ENCODE measurements at places on chromosomes 5 and 9.

- no peak for DNase-seq
These were observed 64.3 kb upstream of the NAA35 start for GRCh38 chr9:85876628-85877027.

DNA sequence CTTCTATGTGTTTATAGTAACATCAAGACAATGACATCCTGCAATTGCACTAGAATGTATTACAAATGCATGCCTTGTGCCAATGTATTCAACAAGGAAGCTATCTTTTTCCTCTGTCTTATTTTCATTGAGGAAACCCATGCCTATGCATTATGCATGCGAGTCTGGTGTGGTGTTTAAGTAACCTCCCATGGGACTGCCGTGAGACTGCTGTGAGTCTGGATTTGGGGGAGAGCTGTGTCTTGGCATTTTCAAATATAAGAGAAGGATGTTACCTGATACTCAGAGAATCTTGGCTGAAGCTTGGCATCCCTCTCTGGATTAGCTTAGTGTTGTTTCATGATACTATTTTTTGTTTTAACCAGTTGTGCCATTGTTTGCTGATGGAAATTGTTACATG, 98.3 kb downstream of the F2RL2 start:
- no peak for DNase-seq

- no peak for DNase-seq
These were observed 84.2 kb downstream of the CAVIN4 start for GRCh38 chr9:100662122-100662521.

- no peak for DNase-seq
These were observed 191.3 kb downstream of the RGS3 start for GRCh38 chr9:113654605-113655428.

GRCh38 chr9:72755836-72756235, 197.0 kb downstream of the ALDH1A1 start:
- no peak for DNase-seq

DNA sequence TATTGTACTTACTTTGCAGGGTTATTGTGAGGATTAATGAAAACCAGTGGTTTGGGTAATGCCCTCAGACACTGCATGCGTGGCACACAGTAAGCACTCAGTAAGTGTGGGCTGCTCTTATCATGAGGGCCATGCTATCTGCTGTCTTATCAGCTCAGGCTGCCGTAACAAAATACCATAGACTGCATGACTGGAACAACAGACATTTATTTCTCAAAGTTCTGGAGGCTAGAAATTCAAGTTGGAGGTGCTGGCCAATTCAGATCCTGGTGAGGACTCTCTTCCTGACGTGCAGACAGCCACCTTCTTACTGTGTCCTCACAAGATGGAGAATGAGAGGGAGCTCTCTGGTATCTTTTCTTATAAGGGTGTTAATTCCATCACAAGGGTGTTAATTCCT, 23.9 kb upstream of the SH3PXD2B start:
- DNase-seq: no peak

DNA sequence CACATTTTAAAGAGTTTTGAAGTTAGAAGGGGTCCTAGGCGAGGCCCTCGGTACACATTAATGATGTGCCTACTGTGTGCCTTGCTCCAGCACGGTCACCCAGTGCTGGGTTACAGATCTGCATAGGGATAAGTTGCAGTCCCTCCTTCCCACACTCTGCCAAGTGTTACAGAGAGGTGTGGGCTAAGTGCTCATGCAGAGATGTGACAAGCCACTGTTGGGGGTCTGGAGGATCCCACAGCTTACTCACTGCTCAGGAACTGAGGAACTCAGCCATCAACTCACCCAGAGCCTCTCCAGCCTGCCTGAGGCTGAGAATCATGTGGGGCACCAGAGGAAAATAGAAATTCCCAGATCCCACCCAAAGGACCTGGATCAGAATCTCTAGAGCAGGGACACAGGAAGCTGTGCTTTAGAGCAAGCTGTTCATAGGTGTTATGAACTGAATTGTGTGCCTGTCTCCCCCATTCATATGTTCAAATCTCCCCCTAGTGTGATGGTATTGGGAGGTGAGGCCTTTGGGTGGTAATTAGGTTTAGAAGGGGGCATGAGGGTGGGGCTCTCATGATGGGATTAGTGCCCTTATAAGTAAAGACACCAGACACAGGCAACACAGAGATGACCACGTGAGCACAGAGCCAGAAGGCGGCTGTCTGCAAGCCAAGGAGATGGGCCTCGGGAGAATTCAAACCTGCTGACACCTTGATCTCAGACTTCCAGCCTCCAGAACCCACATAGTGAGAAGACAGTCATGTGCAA, 164.1 kb downstream of the HSD17B3 start:
- no peak for DNase-seq

GRCh38 chr5:171846323-171846722, 60.7 kb downstream of the SMIM23 start:
- DNase-seq: no peak

DNA sequence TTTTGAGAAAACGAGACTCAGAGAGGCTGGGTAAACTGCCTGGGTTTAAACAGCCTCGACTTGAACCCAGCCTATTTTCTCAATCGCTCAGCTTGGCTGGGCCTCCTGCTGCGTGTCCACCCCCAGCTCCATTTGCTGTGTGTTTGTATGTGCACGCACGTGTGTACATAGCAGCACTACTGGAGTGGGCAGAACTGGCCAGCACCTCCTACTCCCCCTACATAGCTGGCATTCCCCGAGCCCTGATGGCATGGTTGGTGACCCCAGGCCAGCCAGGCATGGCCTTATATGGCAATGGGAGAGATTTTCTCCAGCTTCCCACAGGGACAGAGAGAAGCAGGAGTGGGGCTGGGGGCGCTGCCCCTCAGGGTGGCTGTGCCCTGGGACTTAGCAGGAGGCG, 4.1 kb downstream of the AIF1L start:
- DNase-seq: no peak

DNA sequence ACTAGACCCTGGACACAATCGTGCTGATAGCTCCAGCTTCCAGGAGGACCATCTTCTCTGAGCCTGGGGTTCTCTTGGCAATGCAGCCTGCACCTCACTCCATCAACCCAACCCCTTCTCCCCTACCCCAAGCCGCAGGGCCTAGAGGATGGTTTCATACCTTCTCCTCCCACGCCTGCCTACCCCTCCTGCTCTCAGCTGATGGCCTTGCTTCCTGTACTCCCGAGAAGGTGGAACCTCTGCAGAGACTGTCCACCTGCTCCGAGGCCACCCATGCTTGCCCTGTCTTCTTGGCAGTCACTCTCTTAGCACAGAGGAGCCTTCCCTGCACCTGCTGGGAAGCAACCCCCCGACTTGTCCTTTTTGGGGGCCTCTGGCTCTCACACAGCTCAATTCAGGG, 241.9 kb downstream of the IRX2 start:
- no peak for DNase-seq

DNA sequence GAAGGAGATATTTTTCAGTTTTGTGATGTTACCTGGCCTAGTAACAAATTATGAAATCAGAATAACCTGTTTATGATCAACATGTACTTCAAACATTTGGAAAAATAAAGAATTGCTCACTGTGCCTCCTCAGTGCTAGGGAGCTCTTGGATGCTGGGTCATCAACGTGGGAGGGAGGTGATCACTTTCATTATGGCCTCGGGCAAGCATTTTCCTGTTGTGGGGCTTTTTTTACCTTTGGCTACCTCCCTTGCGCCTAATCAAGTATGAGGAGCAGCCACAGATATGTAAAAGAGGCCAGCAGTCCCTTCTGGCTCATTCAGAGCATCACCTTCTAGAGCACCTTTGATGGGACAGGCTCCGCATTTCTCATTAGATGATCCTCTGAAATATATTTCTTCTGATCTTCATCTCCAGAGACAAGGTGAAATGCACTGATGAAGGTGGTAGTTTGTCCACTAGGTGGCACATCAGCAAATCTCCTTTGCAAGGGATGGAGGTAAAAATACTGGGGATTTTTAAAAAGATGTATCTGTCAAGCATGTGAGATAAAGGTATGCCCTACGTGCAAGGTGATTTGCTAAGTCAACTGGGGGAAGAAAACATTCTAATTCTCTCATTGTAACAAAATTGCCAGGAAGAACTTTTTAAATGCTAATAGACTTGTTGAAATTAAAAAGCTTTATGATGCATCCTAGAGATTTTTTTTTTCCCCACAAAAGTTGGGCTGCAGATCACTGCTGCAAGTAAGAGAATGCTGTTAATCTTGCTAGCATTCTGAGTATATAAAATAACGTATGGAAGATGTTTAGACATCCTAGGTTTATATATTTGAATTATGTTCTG, 218.2 kb downstream of the MAST4 start:
- DNase-seq: no peak

DNA sequence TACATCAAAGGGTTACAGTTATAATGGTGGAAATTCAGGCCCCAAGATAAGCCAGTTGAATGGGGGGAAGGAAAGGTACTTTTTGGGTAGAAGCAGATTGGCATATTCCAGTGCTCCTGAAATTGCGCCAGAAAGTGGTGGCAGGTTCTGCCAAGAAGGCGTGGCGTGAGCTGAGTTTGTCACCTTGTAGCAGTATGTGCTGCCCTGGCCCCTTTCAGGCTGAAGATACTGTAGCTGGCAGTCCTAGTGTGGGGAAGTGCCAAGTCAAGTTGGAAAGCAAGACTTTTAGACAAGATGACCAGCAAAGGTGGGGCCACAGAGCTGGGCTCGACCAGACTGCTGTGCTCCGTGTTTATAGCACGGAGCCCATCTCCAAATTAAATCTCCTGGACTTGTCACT, 133.6 kb upstream of the GLRA1 start:
- DNase-seq: no peak

GRCh38 chr5:151028717-151029116, 8.3 kb downstream of the GPX3 start:
- no peak for DNase-seq

DNA sequence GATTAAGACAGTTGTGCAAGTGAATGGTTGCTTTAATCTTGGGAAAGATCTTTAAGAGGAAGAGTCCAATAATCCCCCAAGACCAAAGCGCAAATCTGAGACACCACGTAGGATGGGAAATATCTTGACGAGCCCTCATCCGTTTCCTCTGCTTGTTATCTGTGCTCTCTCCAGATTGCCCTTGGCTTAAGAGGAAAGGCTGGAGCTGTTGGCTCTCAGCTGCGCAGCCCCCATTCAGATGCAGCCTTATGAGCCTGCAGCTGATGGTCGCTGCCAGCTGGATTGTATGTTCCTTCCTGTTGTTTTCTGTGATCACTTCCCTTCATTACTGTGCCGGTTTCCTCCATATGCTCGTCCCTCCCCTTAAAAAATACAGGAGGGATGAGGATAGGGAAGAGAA, 47.7 kb downstream of the PWWP2A start:
- no peak for DNase-seq

- no peak for DNase-seq
These were observed 333.9 kb downstream of the DIRAS2 start for GRCh38 chr9:90308691-90309090.

DNA sequence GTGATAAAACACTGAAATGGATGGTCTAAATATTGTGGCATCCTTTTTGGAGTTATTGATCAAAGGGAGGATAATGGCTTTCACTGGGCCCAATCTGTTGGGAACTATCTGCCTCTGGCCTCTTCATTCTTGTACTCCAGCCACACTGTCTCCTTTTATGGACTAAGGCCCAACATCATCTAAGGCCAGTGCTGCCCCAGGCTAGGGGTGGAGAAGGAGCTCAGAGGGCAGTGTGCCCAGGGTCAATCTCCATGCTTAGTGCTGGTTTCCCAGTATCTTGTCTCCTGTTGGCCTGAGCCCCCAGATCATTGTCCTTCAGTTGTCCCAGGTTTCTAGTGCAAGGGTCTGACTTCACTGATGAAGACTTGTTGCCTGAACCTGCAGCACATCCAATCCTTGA, 26.4 kb upstream of the JMY start:
- DNase-seq: no peak

DNA sequence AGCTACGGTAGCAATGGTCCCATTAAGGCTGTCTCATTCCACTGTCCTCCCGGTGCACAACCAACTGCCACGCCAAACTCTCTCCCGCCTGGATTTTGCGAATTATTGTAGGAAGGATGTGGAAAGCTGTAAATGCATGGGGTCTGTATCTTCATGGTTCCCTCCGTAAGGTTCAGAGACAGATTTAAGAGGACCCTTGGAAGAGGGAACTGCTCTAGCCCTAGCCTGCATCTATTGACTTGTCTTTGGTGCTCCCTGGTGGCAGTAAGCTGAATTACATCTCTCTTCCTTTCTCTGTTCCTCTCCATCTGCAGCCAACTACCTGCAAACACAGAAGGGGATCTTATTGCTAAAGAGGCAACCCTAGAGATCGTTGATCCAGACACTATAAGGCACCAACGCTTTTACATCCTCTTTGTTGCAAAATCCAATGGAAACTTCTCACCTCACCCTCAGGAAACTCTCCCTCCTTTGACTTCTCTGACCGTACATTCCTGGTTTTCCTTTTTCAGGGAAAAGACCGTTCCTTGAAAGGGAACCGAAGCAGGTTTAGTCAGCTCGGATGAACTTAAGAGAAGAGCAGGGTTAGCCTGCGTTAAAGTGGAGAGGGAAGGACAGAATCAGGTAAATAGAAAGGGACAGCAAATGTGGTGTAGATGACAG, 11.9 kb downstream of the CAPSL start:
- DNase-seq: no peak

GRCh38 chr5:77972469-77973252, 196.5 kb upstream of the TBCA start:
- no peak for DNase-seq

DNA sequence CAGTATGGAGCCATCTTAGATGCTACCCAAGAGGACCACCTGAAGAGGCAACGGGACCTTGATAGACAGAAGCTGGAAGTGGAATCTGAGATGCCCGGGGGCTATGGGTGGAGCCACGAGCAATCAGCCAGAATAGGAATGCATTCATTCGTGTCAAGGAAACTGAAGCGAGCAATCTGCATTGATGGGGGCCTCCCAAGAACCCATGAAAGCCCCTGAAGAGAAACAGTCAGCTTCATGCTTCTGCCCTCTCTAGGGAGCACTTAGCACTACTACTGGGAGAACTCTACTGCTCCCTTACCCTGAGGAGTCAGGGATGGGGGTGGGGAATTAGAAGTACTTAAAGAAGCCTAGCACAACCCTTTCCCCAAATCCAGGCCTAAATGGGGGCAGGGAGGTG, 51.9 kb upstream of the TCERG1 start:
- no peak for DNase-seq

- peak; percentile 51 for DNase-seq
These were observed at the start of gene TXN for GRCh38 chr9:110256380-110257096. Gene TXN, minus strand, starts transcription at chr9:110256507. Its CDS starts 72 bp downstream, at chr9:110256435.

DNA sequence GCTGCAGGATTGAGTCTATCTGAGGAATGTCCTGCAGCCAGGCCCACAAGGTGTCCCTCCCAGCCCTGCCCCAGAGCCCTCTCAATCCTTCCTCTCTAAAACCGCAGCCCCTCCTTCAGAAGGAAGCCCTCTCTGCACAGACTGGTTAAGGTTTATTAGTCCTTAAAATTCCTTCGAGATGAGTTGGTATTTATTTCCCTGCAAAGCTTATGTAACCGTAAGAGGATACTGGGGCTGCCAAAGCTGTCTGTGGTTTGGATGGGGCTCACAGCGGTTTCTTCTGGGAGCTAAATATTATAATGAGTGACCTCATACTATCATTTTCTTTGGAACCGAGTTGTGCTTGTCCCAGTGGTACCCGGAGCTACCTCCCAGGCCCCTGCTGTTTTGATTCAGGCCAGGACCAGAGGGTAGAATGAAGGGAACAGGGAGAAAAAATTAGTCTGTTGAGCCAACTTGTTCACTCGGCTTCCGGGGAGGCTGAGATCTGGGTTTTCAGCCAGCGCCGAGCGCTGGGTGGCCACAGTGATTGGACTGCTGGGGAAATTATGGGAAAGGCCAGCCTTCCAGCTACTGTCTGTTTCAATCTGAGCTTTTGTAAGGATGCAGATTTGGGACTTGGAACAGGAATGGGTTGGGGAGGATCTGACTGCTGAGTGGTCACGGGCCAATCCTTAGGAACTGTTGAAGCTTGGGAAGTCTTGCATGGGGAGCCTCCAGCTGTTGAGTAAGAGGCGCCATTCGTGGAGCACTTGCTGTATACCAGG, 107.5 kb downstream of the NDFIP1 start:
- DNase-seq: peak; percentile 96

Data from GM04503 (cell line).